ENCODE measurements at places on chromosomes 11 and 22. TPM values are rescaled to one million over a fixed set of nuclear protein-coding genes. Genes with fewer than 3 reads are reported as not detected.

Gene FREY1
- 0.91 TPM for total RNA-seq

GRCh38 chr11:10407749-10408685 is 47.0 kb upstream of the AMPD3 start:
- DNase-seq = no peak

- DNase-seq = no peak
Measured at GRCh38 chr11:1531449-1532013, 40.5 kb downstream of the DUSP8 start.

DNA sequence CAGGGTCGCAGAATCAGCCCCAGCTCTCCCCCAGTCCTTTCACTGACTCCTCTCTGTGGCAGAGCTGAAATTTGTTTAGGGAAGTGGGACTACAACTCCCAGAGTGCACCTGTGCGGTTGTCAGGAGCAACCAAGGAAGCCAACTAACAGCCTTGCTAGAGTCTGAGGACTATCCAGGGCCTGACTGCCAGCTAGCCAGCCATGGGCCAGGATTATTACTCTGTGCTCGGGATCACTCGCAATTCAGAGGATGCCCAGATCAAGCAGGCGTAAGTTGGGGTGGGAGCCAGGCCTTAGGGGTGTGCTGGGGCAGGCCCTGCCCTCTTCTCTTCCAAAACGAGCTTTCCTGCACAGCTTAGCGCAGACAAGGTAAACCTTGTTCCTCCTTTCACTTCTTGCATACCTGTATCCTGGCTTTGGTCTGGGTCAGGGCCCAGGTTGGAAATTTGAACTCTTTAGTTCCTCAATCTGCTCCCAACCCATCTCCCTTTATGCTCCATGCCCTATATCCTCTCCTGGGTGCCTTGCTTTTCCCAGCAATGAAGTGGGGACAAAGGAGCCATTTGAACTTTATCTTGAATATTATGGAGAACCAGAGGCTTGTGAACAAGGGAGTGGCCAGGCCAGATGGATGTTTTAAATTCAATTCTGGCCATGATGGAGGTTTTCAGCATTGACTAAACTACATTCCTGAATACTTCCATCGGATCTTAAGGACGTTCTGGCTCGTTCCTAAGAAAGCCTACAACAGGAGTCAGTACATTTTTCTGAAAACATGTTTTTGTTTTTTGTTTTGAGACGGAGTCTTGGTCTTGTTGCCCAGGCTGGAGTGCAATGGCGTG is at the start of gene DNAJB13:
TSS of gene DNAJB13 (plus strand) at position 158 of the 842 bp plus-strand sequence. CDS start at position 202, 44 bp downstream.
- no peak for DNase-seq

- DNase-seq = no peak
Measured at GRCh38 chr22:50544746-50545253, 899 bp upstream of the KLHDC7B start.

DNA sequence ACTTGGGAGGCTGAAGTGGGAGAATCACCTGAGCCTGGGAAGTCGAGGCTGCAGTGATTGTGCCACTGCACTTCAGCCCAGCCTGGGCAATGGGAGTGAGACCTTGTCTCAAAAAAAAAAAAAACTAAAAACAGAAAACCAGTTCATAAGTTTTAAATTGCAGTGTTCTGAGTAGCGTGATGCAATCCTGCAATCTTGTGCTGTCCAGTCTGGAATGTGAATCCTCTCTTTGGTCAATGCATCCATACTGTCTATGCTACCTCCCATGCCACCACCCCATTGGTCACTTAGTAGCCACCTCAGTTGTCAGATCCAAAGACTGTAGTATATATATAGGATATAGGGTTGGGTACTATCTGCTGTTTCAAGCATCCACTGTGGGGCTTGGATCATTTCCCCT is 11.1 kb downstream of the YAP1 start:
- DNase-seq = no peak

Measured in activated naive CD4-positive, alpha-beta T cell treated with anti-CD3 and anti-CD28 coated beads, Interleukin-2, amount 50 U/mL, for 72 hours (primary cell).